ENCODE measurements at places on chromosomes 13 and 19.

GRCh38 chr19:5024282-5024681 is 55.4 kb downstream of the KDM4B start:
- no peak for DNase-seq

GRCh38 chr13:95317039-95317989 is 16.1 kb upstream of the ABCC4 start:
- DNase-seq = no peak

- no peak for DNase-seq
Measured at GRCh38 chr19:12749938-12750521, 1.6 kb upstream of the BEST2 start.

GRCh38 chr13:66430269-66430668 is 799.9 kb downstream of the PCDH9 start:
- no peak for DNase-seq

- DNase-seq = no peak
Measured at GRCh38 chr13:31923134-31923763, 108.3 kb upstream of the FRY start.

DNA sequence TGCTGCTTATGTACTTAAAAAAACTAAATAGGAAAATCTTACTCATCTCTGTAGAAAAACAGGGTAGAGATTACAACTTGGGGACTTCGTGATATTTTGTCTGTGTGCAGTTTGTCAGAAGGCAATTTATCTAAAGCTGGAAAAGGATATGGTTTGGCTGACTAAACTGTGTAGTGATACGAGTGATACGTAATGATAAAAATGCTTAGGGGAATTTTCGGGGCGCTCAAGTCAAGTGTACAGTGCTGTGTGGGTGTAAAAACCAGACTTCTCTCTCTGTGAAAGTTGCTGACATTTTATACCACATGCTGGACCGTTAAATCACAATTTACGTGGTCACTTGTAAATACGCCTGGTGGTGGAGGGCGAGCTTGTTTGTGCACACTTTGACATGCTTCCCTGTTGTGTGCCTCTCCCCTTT is 221.7 kb downstream of the KCNRG start:
- DNase-seq = no peak

DNA sequence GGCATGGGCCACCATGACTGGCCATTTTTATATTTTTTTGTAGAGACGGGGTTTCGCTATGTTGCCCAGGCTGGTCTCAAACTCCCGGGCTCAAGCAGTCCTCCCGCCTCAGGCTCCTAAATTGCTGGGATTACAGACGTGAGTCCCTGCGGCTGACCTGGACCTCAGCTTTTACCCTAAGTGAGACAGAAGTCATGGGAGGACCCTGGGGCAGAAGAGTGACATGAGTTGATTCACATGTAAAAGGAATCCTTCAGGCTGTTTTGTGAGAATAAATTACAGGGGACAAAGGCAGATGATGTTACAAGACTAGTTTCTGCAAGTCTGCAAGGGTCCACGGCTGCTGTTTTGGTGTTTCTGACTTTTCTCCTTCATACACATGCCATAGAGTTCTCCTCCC is 2.6 kb upstream of the BCAM start:
- DNase-seq = no peak

GRCh38 chr19:31095100-31095804 is 254.0 kb downstream of the TSHZ3 start:
- no peak for DNase-seq

GRCh38 chr13:67769063-67769986 is 539.2 kb upstream of the PCDH9 start:
- no peak for DNase-seq
